GM04503 (cell line): ENCODE measurements at places on chromosomes 2 and 18.

DNA sequence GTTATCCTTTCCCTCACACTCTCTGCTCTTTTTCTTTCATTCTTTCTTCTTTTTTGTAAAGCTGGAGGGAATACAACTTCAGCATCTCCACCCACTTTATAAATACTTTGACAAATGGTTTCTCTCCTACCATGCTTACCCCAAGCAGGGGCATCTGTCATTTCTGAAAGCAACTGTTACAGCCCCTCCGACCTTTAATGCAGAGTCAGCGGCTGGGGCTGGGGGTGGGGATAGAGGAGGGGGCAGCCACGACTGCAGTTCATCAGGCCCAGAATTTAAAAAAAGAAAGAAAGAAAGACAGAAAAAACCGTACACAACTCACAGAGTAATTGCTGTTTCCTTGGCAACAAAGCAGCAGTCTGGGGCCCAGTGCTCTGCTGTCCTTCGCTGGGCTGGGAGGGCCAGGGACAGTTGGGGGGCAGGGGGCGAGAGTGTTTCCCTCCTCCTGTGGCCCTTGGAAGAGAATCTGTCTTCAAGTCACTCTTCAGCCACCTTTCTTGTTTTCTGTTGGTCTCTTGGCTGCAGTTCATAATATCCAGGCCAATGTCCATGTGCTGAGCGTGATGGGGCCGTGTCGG is 53.8 kb downstream of the CELF4 start:
- no peak for DNase-seq

- no peak for DNase-seq
Observed at GRCh38 chr2:47265158-47265557, 110.0 kb upstream of the STPG4 start.

GRCh38 chr2:19141234-19142004 is 217.0 kb downstream of the OSR1 start:
- DNase-seq, result no peak

DNA sequence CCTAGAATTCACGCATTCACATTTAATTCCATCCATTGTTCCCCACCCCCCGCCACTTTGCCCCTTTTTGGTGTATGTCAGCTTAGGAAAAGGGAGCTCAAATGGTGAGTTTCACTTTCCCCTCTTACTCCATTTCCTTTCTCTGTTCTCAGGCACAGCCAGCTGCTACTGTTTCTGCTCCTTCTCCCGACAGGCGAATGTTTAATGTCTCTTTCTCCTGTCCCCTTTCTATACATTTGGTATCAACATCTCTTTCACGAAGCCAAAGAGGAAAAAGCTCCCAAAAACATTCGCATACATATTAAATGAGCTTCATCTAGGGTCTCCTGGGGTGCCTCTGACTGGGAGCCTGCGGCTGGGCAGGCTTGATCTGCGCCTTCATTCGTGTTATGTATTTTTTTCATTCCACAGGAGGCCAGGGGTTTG is 124.2 kb upstream of the SATB2 start:
- no peak for DNase-seq

- no peak for DNase-seq
Observed at GRCh38 chr2:204187229-204188083, 250.9 kb downstream of the ICOS start.

DNA sequence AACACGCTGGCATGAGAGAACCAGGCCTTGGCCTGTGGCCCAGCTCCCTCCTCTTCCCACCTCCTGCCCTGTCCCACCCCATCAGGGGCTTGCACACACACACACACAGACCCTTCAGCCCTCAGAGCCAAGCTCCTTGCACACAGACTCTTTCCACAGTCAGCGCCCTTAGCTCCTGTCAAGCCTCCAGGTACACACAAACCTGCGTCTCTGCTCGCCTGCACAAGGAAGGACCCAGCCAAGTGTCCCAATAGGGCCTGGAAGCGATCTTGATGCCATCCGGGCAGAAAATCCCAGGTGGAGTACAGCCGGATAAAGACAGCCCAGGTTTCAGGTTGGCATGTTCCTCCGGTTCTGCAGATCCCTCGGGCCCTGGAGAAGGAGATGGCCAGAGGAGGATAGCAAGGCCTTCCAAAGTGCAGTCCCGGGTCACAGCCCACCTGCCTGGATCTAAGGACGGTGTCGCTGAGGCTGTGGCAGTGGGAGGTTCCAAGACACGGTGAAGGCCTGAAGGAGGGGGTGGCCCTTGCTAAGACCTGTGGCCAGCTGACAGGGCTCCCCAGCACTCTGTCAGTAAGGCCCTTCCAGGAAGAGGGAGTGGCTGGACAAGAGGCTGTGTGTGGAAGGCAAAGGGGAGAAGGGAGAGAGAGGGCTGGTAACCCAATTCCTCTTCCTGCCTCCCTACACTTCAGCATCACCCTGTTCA is 18.5 kb upstream of the STEAP3 start:
- no peak for DNase-seq

GRCh38 chr2:64799592-64800252 is 146.0 kb upstream of the SERTAD2 start:
- no peak for DNase-seq

GRCh38 chr2:8234757-8235374 is 447.0 kb upstream of the ID2 start:
- DNase-seq, result no peak

GRCh38 chr2:33437297-33437696 is 39.2 kb upstream of the RASGRP3 start:
- DNase-seq, result peak; percentile 96

- DNase-seq, result peak; percentile 66
Observed at GRCh38 chr2:71933467-71934319, 214.0 kb downstream of the CYP26B1 start.

- DNase-seq, result no peak
Observed at GRCh38 chr18:11147962-11148679, 1.2 kb downstream of the PIEZO2 start.

GRCh38 chr18:13440277-13441248 is 222.0 kb downstream of the LDLRAD4 start:
- DNase-seq, result no peak

DNA sequence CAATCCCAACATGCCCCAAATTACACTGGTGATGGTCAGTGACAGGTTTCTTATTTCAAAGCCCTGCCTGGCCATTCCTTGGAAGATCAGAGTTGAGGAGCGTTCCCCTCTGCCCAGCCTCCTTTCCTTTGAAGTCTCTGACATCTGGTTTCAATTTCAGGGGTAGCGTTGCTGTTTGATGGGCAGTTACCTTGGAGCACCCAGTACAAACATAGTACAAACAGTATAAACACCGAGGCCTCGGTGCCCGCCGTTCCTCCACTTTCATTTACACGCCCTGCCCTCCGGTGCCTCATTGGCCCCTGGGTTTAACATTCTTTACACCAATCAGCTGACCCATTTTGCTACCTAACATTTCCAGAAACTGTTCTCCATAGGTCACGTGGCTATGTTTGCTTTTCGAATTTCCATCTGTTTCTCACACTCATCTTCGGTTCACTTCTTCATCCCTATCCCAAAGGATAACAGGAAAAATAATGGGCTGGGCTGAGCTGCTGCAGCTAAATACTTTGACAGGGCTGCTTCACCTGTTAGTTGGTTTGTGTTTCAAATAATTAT is 65.6 kb downstream of the NRP2 start:
- DNase-seq, result no peak

- peak; percentile 7 for DNase-seq
Observed at GRCh38 chr2:177724398-177725287, 332.1 kb downstream of the AGPS start.

GRCh38 chr18:50829644-50830043 is 9.8 kb upstream of the MRO start:
- DNase-seq, result no peak

GRCh38 chr2:64212801-64213321 is 68.6 kb upstream of the PELI1 start:
- DNase-seq, result no peak

DNA sequence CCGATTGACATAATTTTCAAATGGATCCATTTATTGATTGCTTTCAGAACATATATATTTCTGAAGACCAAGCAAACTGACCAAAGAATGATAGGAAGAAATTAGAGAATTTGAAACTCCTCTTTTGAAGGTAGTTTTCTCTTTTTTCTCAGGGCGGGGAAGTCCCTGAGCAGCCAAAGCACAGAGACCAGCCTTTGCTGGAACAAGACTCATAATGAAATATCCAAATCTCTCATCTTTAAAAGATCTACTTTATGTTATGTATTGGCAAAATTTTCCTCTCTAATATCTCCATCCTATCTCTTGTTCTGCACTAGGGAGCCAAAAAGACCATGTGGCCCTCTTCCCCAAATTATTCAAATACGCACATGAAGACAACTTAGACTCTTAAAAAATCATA is 379.0 kb upstream of the TCF4 start:
- DNase-seq, result no peak

GRCh38 chr18:9428862-9429661 is 46.3 kb upstream of the RALBP1 start:
- DNase-seq, result no peak

GRCh38 chr2:66441581-66442320 is 6.8 kb downstream of the MEIS1 start:
- peak; percentile 47 for DNase-seq

GRCh38 chr2:124708661-124709060 is 683.6 kb downstream of the CNTNAP5 start:
- DNase-seq, result no peak

- DNase-seq, result no peak
Observed at GRCh38 chr2:195413422-195413821, 243.6 kb upstream of the SLC39A10 start.

DNA sequence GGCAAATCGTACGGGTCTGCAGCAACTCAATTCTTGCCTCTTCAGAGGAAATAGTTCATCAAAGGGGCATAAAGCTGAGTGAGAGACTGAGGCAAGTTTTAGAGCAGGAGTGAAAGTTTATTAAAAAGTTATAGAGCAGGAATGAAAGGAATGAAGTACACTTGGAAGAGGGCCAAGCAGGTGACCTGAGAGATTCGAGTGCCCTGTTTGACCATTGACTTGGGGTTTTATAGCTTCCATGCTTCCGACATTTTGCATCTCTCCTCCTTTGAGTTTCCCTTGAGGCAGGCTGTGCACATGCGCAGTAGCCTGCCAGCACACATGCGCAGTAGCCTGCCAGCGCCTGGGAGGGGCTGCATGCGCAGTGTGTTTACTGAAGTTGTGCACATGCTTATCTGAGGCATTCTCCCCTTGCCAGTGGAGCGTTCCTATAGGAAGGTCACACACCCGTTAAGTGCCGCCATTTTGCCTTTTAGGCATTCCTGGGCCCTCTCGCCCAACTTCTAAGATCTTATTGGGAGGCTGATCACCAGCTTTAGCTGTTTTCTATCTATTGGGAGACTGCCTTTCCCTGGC is 265.5 kb upstream of the MGAT5 start:
- DNase-seq, result no peak

- DNase-seq, result no peak
Observed at GRCh38 chr18:31633392-31634330, 42.0 kb downstream of the TTR start.

DNA sequence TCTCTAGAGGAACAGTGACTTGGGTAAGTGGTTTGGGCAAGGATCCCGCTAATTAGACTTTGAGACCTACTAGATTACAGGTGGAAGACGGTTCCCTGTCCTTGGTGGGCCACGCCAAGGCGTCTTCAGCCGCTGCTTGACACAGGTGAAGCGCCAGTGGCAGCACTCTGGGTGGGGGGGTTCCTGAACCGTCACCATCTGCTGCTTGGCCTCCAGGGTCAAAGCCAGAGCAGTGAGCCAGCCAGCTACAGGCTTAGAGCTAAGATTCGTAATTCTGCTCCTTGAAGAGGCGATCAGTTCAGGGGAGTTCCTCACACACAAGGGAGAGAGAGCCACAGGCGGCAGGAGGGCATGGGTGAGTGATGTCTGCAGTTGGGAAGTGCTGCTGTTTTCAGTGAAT is 39.4 kb upstream of the RBM44 start:
- DNase-seq, result no peak

DNA sequence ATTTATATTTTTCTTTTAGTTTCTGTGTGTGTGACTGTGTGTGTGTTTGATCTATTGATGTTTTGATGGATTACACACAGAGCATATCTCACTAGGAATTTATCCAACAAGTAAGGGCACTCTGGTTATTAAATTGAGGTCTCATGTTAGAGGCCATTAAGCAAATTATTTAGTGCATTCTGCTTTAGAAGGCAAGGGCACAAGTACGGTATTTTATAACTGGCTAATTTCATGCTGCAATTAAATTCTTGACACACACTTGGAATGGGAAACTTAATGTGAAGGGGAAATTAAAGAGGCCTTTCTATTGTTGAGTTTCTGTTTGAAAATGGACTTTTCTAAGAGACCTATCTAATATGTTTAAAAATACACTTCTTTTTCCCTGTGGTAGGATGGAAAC is 25.8 kb downstream of the NYAP2 start:
- DNase-seq, result no peak

DNA sequence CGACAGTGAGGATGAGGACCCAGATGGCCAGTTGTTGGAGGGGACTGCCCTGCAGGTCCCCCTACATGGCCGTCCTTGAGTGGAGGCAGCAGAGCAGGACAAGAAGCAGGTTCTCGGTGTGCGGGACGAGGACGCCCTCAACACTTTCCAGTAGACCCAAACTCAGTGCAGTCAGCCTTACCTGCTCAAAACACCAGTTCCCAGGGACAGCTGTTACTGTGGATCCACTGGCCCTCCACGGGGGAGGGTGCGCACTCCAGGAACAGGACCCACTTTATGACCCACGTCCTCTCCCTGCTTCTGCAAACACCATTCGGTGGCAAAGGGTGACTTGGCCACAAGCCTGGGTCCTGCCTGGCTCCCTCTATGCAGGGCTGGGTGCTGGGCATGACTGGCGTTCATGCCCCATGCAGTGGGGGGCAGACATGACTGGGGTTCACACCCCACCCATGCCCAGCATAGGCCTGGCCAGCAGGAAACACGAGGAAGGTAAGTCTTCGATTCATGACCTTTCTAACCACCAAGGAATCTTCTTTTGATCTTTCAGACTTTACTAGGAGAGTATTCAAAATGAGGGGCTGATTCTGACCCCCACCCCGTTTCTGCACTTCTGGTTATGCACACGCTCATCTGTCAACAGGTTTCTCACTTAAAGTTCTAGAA is 233.7 kb downstream of the HDAC4 start:
- DNase-seq, result no peak

- DNase-seq, result no peak
Observed at GRCh38 chr18:53886058-53886457, 338.4 kb downstream of the MBD2 start.

- no peak for DNase-seq
Observed at GRCh38 chr2:127656569-127657231, 10.7 kb downstream of the GPR17 start.

DNA sequence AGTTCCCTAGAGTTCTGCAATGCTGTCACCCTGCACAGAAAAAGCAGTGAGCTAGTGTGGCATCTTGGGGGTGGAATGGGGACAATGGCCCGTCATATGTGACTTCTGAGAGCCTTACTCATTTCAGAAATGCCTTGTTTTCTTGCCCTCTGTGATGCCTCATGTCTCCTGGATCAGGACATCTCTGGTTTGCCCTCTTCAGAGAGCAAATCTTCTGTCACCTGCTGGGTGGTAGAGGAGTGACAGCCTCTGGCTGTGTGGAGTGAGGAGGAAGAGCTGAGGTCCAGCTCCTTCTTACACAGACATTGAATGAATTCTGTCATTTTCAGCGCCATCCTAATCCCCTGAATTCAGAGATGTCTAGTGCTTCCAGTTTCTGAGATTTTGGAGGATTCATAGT is 55.6 kb upstream of the PHLPP1 start:
- no peak for DNase-seq

GRCh38 chr2:173090276-173090877 is 14.7 kb downstream of the MAP3K20 start:
- no peak for DNase-seq

- no peak for DNase-seq
Observed at GRCh38 chr18:58201733-58202730, 158.0 kb downstream of the NEDD4L start.

GRCh38 chr2:168529900-168530561 is 74.0 kb downstream of the CERS6 start:
- no peak for DNase-seq
